ENCODE measurements at places on chromosomes 1 and 21.
A peak's percentile ranks its signal among the peaks of the same experiment; 100 is the strongest.

DNA sequence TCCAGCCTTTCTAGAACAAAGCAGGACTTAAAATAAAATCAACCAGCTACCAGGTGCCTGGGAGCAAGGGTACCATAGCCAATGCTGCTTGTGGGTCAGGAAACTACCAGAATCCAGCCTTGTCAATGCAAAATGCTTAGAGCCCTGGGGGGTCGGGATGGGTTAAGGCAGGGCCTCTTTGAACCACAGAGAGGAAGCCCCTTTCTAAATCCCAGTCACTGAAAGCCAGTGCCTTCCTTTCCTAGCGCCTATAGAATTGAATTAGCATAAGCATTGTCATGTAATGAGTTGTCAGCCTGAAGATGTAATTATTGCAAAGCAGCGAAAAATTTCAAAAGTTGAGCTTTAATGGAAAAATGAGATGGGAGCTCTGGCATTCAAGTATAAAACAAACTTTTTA lies 176.6 kb upstream of the DAB1 start:
- DNase-seq: no peak

DNA sequence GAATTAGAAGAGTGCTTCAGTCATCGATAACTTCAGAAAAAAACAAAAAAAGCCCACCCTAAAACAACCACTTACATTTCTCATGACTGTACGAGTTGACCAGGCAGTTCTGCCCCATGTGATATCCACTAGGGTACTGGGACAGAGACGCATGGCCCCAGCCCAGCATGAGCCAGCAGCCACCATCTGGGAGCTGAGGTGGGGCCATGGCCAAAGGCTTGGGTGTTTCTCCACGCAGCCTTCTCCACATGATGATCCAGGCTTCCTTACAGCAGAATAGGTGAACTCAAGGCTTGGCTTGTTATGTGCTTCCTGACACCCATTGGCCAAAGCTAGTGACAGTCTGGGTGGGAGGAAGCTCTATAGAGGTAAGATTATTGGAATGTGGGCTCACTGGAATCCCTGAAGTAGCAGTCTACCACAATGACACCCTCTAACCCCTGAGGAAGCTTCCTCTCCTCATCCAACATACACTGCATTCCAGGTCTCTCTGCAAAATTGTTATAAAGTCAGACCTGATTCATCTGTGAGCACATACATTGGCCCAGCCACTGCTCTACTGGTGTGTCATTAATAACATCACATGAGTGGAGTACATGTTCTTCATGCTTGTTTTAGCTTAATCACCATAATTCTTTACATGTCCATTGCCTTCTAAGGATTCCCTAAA lies 66.3 kb upstream of the NTPCR start:
- no peak for DNase-seq

- no peak for DNase-seq
Observed at GRCh38 chr1:212727386-212728181, 27.9 kb upstream of the BATF3 start.

DNA sequence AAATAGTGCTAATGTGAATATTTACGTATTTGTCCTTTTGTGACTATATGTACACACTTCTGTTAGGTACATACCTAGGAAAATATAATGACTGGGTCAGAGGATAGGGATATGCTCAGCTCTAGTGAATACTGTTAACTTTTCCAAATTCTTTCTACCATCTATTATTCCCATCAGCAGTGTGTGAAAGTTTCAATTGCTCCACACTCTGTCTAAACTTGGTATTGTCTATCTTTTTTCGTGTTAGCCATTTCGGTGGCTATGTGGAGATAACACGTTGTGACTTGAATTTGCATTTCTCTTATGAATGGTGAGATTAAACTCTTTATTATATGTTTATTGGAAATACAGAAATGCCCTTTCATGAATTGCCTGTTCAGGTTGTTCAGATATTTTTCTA lies 22.7 kb upstream of the LELP1 start:
- no peak for DNase-seq

- DNase-seq: peak; percentile 42
Observed at GRCh38 chr1:228341450-228341813, 65.2 kb downstream of the TRIM11 start.

DNA sequence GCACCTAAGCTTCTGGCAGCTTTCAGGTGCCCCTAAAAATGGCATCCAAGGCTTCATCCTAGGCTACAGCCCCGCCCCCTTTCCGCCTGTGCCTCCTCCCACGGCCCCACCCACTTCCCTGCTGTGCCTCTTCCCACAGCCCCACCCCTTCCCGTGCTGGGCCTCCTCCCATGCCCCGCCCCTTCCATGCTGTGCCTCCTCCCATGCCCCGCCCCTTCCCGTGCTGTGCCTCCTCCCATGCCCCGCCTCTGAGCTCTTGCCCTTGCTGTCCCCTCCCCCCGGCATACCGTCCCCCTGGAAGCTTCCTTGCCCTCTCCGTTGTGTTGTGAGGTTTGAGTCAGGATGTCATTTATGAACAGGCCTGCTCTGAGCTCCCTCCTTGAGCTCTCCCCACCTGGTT lies 228.5 kb upstream of the AJAP1 start:
- DNase-seq: no peak

- no peak for DNase-seq
Observed at GRCh38 chr1:55646181-55646580, 431.0 kb upstream of the USP24 start.

DNA sequence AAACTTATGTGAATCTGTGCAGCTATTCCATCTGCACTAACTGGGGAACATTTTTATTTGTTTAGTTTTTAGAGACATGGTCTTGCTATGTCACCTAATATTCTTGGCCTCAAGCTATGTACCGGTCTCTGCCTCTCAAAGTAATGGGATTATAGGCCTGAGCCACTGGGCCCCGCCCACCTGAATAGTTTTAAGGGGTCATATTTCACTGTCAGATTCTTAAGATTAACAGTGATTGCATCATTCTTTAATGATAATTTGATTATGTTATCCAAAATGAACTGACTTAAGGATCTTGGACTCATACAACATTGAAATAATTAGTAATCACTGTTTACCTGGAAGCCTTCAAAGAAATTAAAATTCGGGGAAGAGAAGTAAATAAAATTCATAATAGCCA lies 12.6 kb upstream of the KLF18 start:
- no peak for DNase-seq

GRCh38 chr1:167462341-167462740 lies 56.0 kb downstream of the CD247 start:
- no peak for DNase-seq

DNA sequence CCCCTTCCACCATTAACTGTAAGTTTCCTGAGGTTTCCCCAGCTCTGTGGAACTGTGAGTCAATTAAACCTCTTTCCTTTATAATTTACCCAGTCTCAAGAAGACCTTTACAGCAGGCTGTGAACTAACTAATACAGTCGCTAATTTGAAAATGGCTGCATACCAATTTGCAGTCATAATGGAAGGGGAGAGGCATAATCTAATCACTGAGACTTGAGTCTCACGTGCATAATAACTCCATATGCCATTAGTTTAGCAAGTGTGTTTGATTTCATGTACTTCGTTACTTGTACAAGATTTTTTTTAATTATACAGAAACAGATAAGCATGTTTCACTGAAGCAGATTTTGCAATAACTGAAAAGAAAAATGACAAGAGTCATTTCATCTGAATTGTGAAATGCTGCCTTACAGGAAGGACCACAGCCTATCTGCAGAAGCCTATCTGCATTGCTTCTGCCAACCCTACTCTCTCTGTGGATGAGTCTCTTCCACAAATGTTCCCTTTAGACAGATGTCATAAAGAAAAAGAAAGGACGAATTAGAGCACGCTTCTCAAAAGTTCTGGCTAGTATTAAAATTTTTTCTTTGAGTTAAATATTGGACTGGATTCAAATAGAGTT lies 99.1 kb downstream of the PTGER3 start:
- no peak for DNase-seq

DNA sequence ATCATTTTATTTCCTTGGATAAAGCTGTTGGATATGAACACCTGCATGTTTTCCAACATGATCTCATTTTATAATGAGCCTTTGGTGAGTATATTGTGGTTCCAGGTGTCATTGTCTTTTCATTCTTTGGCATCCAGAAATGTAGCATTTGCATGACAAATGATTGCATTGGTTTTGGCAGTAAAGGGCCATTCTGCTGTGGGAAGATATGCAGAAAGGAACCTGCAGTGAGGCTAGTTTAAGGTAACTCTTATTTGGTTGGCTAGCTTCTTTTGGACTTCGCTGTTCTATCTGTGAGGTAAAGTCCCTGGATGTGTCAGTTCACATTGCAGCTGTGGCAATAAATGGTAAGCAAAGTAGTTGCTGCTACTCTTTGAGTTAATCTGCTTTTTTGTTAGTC lies 343.0 kb downstream of the AMY1C start:
- DNase-seq: no peak

DNA sequence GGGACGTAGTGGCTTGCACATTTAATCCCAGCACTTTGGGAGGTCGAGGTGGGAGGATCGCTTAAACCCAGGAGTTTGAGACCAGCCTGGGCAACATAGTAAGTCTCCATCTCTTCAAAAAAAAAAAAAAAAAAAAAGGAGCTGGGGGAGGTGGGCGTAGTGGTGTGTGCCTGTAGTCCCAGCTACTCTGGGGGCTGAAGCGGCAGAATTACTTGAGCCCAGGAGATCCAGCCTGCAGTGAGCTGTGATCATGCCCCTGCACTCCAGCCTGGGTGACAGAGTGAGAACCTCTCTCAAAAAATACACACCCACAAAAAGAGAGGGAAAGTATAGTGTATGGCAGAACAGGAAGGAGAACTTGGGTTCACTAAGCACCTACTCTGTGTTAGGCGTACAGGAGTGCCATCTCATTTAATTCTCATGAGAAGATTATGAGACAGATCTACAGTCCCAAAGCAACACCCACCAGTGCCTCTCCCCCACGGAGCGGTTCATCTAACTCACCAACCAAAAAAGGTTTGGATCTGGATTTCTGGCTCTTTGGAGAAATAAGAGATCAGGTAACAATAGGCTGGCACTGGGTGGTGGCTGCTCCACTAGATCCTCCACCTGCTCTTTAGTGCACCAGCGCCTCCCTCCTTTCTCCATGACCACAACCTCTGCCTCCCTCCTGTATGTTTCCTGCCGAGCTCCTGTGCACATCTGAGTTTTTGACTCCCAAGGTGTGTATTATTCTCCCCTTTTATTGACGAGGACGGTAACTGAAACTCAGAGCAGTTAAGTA lies 1.4 kb upstream of the TRAF5 start:
- DNase-seq: no peak
